ENCODE measurements at places on chromosomes 3 and 15. TPM values are rescaled to one million over a fixed set of nuclear protein-coding genes. Genes with fewer than 3 reads are reported as not detected.

The FAM174B gene
- 14.1 TPM for total RNA-seq

The PLCB2 gene
- total RNA-seq, result 6.9 TPM

The ATP2B2 gene
- 109 TPM for total RNA-seq

The TRMT10C gene
- 27.2 TPM for total RNA-seq

The PLA1A gene
- total RNA-seq, result 0.31 TPM

The REC114 gene
- not detected for total RNA-seq

The SOX14 gene
- total RNA-seq, result not detected

The ALS2CL gene
- total RNA-seq, result 4.4 TPM

The ISLR gene
- 1.6 TPM for total RNA-seq

The CHDH gene
- total RNA-seq, result 1.3 TPM

The DPPA2 gene
- not detected for total RNA-seq

The RAP2B gene
- total RNA-seq, result 31.0 TPM

The SLITRK3 gene
- 4.7 TPM for total RNA-seq

The LRTM1 gene
- not detected for total RNA-seq

The PAK6 gene
- total RNA-seq, result 16.0 TPM
